Midbrain (tissue), 1 donor: ENCODE measurements at places on chromosomes 1 and 21.

- DNase-seq: no peak
These were observed 27.9 kb downstream of the ANGEL2 start for GRCh38 chr1:212987702-212988322.

DNA sequence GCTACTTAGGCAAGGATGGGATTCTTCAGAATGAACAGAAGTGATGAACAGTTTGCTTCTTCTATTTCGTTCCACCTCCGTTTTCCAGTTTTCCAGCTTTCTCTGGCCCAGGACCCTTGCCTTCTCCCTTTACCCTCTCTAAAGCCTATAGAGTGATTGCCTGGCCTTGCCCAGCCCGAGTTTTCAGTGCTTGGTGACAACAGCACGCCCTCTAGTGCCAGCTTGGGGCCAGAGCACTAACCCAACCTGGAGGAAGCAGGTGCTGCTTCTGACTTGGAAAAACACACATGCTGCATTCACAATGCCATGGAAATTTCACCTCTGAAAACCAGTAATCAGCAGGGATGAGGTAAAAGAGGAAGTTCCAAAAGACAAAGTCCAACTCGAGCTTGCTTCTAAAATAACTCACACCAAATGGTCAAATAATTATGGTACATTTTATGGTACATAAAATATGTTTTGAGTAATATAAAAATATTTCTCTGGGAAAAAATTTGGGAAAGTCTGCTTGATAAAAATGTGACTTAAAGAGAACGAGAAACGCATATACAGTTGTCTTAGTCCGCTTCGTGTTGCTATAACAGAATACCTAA lies 26.1 kb downstream of the UBE2T start:
- peak; percentile 61 for DNase-seq

DNA sequence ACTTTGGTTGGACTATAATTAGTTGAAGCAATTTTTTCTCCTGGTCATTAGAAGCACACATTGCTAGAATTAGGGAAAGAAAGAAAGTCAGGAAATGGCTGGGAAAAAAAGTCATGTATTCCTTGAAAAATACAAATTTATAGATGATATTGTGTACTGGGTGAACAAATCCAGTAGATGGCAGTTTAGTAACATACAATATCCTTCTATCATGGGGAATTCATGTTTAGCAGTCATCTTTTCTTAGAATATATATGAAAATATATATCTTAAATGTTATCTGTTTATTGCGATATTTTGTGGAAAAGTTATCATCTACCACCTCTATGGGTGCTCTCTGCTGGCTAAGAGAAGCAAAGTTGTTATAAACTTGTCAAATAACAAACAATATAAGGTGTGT lies 13.1 kb upstream of the ZRANB2 start:
- DNase-seq: peak; percentile 20

- DNase-seq: no peak
These were observed 28.1 kb downstream of the KMO start for GRCh38 chr1:241560146-241560848.
